Right ventricle myocardium superior (tissue), 1 donor: ENCODE measurements at places on chromosomes 13 and 19. TPM values are rescaled to one million over a fixed set of nuclear protein-coding genes. Genes with fewer than 3 reads are reported as not detected.

Gene IRGC
- not detected for total RNA-seq

GRCh38 chr13:74367193-74367592, 233.0 kb upstream of the KLF12 start:
- no peak for DNase-seq

Gene RASGRP4
- total RNA-seq = 1.8 TPM

Gene TMPRSS9
- not detected for total RNA-seq

DNA sequence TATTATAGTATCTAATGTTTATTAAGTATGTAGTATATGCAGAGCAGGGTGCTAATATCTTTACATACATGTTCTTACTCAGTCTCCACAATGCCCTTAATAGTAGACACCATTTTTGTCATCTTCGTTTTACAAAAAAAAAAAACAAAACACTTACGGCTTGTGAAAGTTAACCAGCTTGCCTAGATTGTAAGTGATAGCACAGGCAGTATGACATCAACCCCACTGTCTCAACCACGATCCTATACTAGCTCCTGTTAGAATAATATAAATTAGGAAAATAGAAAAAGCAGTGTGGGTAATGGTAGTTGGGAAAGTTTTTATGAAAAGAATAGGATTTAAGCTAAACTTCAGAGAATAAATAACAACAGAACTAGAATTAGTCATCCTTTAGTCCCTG, 34.3 kb downstream of the MICU2 start:
- no peak for DNase-seq

DNA sequence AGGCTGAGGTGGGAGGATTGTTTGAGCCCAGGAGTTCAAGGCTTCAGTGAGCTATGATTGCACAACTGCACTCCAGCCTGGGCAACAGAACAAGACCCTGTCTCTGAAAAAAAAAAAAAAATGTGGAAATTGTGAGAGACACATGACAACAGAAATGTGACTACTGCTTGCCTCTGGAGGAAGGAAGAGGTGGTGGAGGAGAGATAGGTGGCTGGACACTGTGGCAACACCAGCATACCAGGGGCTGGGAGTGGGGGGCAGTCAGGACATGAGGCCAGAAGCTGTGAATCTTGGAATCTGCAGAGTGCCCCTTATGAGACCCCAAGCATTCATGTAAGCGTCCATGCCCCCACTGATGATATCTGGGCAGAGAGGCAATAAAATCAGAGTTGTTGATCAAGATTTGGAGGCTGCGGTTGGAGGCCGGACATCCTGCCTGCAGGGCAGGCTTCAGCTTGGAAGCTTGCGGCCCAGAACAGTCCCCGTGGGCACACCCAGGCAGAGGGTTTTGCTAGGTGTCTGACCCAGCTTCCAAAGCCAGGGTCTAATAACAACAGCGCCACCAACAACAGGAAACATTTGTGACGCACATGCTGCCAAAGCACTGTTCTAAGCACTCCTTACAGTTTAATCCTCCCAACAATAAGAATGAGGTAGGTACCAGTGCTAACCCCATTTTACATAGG, 16.9 kb downstream of the FAM187B start:
- peak; percentile 64 for DNase-seq

Gene S1PR2
- total RNA-seq = 5.9 TPM

GRCh38 chr13:42283574-42283973, 11.6 kb downstream of the AKAP11 start:
- no peak for DNase-seq

GRCh38 chr13:28725046-28725610, 6.4 kb upstream of the SLC46A3 start:
- DNase-seq = no peak

DNA sequence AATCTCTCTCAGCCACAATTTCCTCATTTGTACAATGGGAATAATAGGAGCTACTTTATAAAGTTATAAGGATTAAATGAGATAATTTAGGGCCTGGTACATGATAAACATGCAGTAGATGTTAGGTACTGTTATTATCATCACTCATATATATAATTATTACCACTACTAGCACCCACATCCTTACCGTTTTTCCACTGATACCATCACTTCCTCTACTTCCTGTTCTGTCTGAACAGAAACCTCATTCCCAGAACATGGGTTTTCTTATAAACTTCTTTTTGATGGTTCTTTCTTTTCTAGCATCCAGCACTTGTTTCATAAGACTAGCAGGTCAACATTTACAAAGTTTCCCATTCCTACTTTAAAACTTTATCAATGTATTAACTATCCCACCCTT, 6.3 kb downstream of the CDADC1 start:
- DNase-seq = no peak

Gene ABHD13
- total RNA-seq = 4.7 TPM
